ENCODE measurements at places on chromosomes 3 and 15. TPM values are rescaled to one million over a fixed set of nuclear protein-coding genes. Genes with fewer than 3 reads are reported as not detected.
A peak's percentile ranks its signal among the peaks of the same experiment; 100 is the strongest.

The EPB42 gene
- polyA plus RNA-seq, result not detected

GRCh38 chr3:184325715-184326369 lies 11.4 kb downstream of the EIF4G1 start:
- no peak overlapping the region for H3K4me3 ChIP-seq
- peaks cover 91% of the 10 kb centered on the region for H3K36me3 ChIP-seq
- no peaks in the 10 kb centered on the region for H3K27me3 ChIP-seq
- no peak overlapping the region for H3K27ac ChIP-seq

The ICE2 gene
- 51.3 TPM for polyA plus RNA-seq

- H3K4me3 ChIP-seq, result no peak overlapping the region
- no peaks in the 10 kb centered on the region for H3K36me3 ChIP-seq
- no peaks in the 10 kb centered on the region for H3K27me3 ChIP-seq
- no peaks in the 10 kb centered on the region for H3K4me1 ChIP-seq
- no peak overlapping the region for H3K27ac ChIP-seq
Measured at GRCh38 chr3:89032346-89033013, 74.9 kb upstream of the EPHA3 start.

- no peak overlapping the region for H3K27ac ChIP-seq
- no peaks in the 10 kb centered on the region for H3K36me3 ChIP-seq
- no peaks in the 10 kb centered on the region for H3K4me1 ChIP-seq
- H3K27me3 ChIP-seq, result no peaks in the 10 kb centered on the region
Measured at GRCh38 chr3:33179132-33179531, 39.5 kb downstream of the SUSD5 start.

DNA sequence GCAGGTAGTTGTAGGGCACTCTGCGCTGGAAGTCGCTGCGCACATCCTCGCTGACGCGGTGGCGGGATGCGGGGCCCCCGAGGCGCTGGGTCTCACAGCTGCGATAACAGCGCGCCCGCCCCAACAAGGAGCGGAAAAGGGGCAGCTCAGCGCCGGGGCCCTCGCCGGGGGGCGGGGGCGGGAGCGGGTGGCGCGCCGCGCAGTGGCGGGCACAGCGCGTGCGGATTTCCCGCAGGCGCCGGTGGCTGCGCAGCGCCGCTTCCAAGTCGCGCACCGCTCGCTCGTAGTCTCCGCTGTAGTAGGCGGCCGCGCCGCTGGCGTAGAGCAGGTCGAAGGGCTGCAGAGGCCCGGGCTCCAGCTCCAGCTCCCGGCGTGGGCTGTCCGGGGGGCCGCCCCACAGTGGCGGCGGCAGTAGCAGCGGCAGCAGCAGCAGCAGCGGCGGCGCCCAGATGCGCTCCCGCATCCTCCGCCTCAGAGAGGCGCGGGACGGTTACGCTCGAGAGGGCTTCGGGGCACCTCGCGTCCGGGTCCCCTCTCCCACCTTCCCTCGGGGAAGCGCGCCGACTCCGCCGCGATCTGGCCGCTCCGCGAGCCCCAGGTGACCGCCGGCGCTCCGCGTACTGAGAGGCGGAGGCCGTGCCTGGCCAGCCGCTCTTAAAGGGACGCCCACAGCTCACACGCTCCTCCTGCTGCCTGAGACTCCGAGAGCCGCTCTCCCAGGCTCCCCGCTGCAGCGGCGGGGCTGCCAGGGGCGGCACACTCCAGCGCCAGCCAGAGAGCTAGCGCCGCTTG lies at the start of gene P3H2:
Gene P3H2 (minus strand): TSS at position 629 of the 792 bp plus-strand sequence. CDS start 166 bp downstream, at position 463.
- H3K27me3 ChIP-seq, result peaks cover 31% of the 10 kb centered on the region
- H3K36me3 ChIP-seq, result 0 out of 2 replicates have a peak, but pooled peaks cover 3% of the 10 kb centered on the region
- peak within 1 kb of the TSS; percentile 80 for H3K4me3 ChIP-seq
- peaks cover 34% of the 10 kb centered on the region for H3K4me1 ChIP-seq
- DNase-seq, result peak; percentile 93

- H3K36me3 ChIP-seq, result no peaks in the 10 kb centered on the region
- H3K4me1 ChIP-seq, result no peaks in the 10 kb centered on the region
- no peaks in the 10 kb centered on the region for H3K27me3 ChIP-seq
- no peak for DNase-seq
- no peak overlapping the region for H3K4me3 ChIP-seq
- H3K27ac ChIP-seq, result no peak overlapping the region
Measured at GRCh38 chr3:133701435-133702358, 40.0 kb upstream of the TOPBP1 start.

The GTF2E1 gene
- polyA plus RNA-seq, result 24.7 TPM
